Ammon's horn (tissue), 1 donor: ENCODE measurements at places on chromosomes 12 and 14.

- no peak for DNase-seq
Observed at GRCh38 chr12:98738002-98738401, 92.9 kb downstream of the APAF1 start.

DNA sequence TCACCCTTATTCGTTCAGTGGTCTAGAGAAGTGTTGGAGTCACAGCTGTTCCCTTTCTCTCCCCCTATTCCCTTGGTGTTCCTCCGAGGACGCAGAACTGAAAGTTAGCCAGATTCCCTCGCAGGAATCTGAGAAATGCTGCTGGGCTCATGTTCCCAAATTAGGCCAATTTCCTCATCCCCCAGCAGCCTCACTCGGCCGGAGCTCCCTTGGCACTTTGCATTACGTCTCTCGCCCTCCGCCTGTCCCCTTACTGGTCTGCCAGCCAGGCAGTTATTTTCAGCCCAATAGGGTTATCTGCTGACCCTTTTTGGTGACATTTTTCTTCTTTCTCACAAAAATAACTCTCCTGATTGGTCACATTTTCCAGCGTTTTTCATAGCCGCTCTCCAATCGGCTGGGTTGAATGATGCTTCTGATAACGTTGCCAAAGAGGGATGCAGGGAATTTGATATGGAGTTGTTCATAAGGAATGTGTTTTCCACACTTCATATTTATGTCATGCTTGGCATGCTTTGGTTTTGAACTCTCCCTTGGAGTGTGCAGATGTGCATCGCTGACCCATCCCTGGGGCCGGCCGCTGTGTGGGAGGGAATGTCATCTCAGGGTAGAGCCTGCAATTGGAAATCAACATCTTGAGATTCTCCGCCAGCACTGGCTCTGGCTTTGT lies 9.9 kb downstream of the IFT43 start:
- no peak for DNase-seq

- no peak for DNase-seq
Observed at GRCh38 chr12:129720618-129721017, 183.2 kb downstream of the TMEM132D start.

- no peak for DNase-seq
Observed at GRCh38 chr12:40300490-40300889, 75.7 kb downstream of the LRRK2 start.
